ENCODE measurements at places on chromosomes 6 and 20.

- no peak for DNase-seq
Observed at GRCh38 chr6:154548130-154548830, 37.8 kb upstream of the CNKSR3 start.

DNA sequence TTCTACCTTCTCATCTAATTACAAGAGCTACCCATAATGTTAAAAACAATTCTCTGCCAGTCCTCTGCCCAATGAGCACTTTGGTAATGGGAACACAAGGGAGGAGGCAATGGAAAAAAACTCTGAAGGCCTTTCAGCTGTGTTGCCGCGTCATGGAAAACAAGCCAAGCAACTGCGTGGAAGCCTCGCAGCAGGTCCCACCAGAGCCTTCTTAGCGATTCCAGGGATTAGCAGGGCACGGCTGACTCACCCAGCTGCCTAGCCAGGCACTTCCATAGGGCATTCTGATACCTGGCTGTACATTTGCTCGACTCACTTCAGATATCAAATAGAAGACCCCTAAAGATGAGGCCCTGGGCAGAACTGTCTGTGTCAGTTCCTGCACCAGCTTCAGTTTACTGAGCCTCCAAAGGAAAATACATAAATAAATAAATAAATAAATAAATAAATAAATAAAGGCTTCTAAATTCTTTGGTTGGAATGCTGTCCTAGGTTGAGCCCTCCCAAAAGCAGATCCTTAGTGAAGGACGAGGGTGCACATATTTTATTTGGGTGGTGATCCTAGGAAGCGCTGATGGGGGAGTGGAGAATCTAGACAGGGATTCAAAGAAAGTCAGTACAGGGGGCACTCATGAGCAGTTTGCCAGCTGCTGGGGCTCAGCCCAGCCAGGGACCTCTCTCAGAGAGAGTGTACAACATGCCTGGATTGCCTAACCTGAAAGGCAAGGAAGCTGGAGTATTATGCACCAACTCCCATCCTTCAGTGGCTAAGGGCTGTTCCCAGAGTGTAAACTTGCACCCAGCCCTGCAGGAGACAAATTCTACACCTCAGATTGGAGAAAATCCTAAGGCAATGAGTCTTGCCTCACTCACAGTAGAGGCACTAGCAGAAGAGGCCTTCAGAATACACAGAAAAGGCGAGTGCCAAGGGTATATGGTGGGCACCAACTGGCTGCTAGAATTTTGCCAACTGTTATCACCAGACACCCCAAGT lies 18.2 kb downstream of the SNAP25 start:
- DNase-seq: no peak

DNA sequence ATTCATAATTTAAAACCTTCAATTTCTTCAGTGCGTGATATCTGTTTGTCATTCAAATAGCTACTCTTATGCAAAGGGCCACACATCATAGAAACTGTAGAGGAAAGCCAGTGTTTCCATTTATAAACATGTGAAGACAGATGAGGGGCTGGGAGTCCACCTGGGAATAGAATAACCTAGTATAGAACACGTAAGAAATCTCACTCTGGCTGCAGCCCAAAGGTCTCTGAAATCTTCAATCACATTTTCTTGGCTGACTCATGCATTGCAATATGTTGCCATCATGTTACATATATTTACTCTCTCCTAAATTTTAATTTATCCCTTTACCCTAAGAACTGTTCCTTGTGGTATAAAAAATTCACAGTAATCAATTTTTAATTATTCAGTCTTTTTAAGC lies 123.2 kb downstream of the ELOVL4 start:
- DNase-seq: no peak

DNA sequence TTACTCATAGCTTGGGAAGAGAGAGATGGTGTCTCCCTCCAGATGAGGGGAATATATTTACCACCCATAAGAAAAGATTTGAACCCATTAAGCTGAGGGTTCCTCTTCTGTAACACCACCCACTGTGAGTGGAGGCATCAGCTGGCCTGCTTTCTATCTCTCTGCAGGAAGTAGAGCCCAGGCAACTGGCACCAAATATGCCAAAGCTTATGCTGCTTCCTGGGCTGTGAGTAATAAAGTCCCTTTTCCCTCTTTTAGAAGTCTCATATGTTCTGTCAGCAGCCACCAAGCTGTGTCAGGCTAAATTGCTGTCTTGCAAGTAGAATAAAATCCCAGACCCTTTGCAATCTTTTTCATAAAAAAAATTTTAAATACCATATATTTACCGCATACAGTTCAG lies 241.4 kb downstream of the LAMA2 start:
- no peak for DNase-seq

- no peak for DNase-seq
Observed at GRCh38 chr6:131317516-131317915, 182.2 kb downstream of the AKAP7 start.

DNA sequence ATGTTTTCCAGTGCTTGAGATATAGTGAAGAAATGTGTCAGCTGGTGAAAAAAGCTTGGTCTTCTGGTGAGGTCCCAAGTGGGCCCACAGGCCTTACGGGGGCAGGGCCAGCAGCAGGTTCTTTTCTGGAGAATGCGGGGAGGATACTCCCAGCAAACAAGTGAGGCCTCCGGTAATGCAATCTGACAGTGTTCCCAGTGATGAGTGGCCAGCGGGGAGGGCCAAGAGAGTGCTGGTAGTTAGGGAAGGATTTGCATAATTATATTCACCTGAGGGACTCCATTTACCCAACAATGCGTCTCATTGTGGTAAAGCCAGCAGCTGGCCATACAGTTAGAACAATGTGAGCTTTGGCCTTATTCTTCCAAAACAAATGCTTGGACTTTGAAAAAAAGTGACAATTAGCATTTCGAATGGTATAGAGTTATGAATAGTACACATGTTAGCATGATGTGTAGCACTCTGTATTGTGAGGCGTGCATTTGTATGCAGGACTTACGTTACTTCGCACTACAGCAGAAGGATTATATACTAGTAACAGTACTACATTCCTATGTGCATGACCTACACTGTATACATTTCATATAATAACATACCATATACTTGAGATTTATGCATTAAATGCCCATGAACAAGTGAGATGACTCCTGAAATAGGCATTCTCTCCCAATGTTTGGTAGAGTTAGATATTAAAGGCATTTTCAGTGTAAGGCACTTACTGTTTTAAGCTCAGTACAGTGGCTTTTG lies 69.8 kb downstream of the MYB start:
- DNase-seq: no peak

DNA sequence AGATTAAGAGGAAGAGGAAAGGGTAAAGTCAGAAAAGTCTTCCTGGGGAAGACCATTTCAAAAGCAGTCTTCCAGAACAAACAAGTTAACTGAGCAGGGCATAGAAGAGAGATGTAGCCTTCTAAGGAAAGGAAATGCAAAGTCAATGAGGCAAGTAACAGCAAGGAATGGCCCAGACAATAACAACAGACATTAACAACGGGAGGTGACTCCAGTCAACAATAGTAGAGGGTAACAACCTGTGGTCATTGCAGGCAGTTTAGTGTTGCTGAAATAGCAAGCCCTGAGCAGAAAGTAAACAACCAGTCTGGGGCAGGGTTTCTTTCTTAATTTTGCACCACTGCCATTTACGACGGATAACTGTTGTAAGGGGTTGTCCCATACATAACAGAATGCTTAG lies 2.1 kb downstream of the MDN1 start:
- no peak for DNase-seq

DNA sequence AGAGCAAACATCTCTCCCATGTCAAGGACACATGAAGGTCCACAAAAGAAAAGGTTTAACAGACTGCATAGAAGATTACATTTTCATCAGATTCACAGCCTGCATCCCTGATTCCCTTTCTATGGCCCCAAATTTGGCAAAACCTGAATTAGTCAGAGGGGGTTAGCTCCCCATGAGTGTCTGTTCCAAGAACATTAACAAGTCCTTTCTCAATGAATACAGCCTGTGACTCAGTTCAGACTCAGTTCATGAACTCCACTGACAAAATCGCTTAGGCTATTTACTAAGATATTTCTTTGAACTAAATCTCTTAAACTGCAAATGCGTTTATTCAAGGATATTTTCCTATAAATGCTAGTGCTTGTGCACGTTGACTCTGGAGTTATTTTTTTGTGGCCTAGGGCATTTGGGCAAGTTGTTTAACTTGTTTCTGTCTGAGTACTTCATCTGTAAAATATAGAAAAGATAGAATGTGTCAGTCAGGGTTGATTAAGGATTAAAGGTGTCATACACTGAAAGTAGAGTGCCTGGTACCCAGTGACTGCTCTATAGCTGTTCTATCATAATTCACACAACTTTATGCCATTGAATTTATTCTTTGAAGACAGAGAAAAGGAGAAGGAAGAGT lies 422.6 kb downstream of the HTR1B start:
- no peak for DNase-seq

GRCh38 chr20:48052475-48052835 lies 267.2 kb upstream of the SULF2 start:
- no peak for DNase-seq

GRCh38 chr20:49727894-49728885 lies 14.5 kb upstream of the B4GALT5 start:
- DNase-seq: no peak

- no peak for DNase-seq
Observed at GRCh38 chr6:87724983-87725811, 23.2 kb upstream of the AKIRIN2 start.

DNA sequence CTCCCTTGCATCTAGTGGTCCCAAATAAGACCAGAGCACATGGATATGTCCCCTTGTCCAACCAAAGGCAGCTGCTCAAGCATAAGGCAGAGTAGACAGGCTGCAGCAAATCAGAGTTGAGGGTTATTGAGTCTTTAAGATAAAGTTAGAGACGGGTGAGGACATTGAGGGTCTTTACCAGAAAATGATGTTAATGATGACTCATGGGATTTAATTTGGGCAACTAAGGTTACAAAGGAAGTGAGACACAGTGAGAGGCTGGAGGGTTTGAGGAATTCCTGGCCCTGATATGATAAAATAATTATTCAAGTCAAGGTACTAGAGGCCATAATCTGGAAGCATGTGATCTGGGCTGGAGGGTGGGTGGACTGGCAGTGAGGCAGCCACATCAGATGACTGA lies 133.6 kb downstream of the ALDH8A1 start:
- DNase-seq: no peak

- DNase-seq: no peak
Observed at GRCh38 chr6:40874495-40874894, 164.5 kb downstream of the UNC5CL start.

GRCh38 chr6:109896341-109896740 lies 81.8 kb upstream of the GPR6 start:
- no peak for DNase-seq

DNA sequence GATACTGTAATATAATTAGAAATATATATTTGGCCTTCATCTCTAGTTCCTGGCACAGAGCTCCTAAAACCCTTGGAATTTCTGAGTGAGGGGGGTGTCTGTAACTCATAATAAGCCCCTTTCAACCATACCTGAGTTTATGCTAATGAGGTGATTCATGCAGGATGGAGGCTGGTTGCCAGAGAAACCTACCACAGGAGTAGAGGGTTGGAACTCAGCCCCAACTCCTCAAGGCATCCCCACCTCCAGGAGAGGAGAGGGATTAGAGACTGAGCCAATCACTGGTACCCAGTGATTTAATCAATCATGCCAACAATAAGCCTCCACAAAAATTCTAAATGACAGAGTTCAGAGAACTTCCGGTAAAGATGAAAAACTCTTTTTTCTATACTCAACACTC lies 17.5 kb downstream of the UQCC1 start:
- DNase-seq: no peak

GRCh38 chr6:84671183-84671582 lies 93.2 kb downstream of the TBX18 start:
- no peak for DNase-seq

GRCh38 chr6:154329350-154330170 lies 27.0 kb downstream of the IPCEF1 start:
- no peak for DNase-seq

DNA sequence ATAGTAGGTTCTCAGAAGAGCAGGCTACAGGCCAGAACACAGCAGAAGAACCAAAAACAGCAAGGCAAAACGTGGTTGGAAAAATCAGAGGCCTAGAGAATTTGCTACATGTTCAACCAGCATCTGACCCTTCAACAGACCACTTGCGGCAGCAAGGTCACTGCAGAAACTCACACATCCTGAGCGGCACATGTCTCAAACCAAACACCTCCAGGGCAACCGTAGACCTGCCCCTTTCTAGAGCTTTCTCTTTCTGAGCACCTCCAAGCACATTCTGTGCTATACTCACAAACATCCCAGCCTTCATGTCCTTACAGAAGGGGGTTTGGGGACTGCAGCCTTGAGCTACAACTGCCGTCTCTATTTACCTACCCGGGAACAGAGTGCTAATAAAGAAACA lies 52.6 kb downstream of the GFOD1 start:
- DNase-seq: no peak

GRCh38 chr20:36094497-36094896 lies 60.0 kb upstream of the EPB41L1 start:
- no peak for DNase-seq

DNA sequence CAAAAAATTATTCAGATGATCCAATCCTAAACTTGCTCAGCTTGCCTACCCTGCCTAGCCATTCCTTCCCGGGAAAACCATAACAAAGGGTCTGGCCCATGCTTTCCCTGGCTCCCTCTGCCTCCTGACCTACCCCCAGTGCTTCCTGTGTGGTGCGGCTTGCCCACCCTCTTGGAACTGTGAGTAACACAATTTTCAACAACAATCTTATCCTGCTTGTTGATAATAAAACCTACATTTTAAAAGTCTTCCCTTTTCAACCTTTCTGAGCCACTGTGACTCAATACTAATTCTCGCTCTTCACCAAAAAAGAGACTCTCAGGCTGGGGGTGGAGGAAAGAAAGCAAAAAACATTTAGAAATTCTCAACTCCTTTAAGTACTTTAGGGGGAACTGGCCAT lies 18.0 kb downstream of the EXOC2 start:
- DNase-seq: no peak

- no peak for DNase-seq
Observed at GRCh38 chr6:109383438-109383940, 1.2 kb upstream of the CD164 start.

GRCh38 chr20:57392512-57393271 lies 1.5 kb downstream of the RBM38 start:
- DNase-seq: peak; percentile 81

GRCh38 chr6:113630738-113631535 lies 226.2 kb upstream of the MARCKS start:
- DNase-seq: peak; percentile 39

GRCh38 chr6:49269190-49269589 lies 193.9 kb downstream of the MMUT start:
- no peak for DNase-seq

GRCh38 chr6:21270636-21271201 lies 322.8 kb upstream of the SOX4 start:
- no peak for DNase-seq

- no peak for DNase-seq
Observed at GRCh38 chr6:37344308-37344707, 9.5 kb upstream of the RNF8 start.

DNA sequence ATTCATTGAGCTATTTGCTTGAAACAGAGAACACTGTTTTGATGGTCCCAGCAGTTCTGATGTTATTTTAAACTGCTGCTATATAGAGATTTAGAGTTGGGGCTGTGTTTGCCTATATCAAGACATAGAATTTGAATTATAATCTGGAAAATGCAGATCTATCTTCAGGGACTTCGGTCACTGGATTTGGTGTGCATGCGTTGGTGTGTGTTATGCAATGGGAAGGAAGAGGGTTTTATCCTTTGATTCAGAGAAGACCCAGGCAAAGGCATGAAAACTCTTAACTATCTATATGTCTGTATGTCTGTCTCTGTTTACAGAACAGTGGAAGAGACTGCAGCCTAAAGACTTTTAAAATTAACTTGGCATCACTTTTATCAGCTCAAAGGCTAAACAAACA lies 2.0 kb downstream of the ADGRB3 start:
- DNase-seq: no peak
